Amniotic stem cell (primary cell): ENCODE measurements at places on chromosomes 11 and 22.

DNA sequence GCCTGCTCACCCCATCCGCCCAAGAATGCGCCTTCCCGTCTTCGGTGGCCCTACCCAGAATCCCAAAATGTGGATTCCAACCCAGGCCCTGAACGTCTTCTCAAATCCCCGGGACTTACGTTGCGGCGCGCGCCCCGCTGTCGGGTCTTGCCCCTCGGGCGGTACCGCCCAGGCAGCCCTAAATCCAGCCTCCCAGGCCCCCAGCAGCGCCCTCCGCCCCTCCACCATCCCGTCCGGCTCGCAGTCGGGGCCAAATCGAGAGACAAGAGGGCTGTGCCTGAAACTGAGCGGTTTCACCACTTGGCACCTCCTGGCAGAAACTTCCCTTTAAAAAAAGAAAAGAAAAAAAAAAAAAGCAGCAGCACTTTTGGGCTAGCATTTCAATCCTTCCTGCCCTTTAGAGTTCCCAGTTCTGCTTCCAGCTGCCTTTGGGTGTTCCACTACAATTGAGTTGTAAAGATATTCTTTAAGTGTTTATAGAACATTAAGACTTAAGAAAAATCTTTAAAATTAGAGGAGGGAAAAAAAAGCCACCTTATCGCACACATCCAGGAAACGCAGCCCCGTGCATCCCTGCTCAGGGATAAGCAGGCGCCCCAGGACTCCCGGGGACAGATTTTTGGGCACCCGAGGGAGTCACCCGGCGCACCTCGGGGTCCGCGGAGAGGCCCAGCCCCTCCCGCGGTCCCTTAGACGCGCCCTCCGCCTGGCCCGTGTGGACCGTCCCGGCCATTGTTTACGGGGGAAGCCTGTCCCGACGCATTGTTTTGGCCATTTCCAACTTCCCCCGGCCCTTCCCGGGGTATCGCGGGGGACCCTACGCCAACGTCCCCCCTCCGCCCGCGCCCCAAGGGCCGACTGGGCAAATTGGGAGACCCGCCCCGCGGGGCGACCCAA lies 57.6 kb downstream of the KCNJ4 start:
- DNase-seq, result no peak

DNA sequence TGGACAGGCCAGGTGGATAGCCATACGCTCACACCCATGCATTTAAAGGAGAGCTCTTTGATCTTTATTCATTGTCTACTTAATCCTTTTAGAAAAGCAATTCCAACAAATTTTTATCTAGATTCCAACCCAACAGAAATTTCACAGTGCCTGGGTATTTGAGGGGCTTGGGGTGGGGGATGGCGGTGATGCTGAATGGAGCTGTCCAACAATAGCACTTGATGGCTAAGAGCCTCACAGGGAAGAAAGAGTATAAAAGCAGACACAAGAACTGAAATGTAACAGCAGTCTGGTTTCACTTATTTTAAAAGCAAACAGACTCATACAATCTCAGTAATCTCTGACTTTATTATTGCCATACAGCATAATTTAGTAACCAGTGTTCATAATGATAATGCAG lies 101.8 kb upstream of the SORL1-AS1 start:
- no peak for DNase-seq

DNA sequence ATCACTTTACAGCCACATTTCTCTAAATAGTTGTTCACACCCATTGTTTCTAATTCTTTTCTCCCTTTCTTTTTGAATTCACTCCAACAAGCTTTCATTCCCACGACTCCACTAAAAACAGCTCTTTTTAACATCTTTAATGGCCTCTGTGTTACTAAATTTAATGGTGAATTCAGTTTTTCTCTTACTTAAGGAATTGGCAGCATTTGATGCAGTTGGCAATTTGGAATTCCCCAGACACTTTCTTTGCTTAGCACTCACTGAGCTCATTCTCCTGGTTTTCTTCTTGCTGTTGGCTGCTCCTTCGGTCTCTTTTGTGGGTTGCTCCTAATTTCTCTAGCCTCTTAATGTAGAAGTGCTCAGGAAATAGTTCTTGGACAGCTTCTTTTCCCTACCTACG lies 40.5 kb upstream of the OR9Q1 start:
- no peak for DNase-seq

DNA sequence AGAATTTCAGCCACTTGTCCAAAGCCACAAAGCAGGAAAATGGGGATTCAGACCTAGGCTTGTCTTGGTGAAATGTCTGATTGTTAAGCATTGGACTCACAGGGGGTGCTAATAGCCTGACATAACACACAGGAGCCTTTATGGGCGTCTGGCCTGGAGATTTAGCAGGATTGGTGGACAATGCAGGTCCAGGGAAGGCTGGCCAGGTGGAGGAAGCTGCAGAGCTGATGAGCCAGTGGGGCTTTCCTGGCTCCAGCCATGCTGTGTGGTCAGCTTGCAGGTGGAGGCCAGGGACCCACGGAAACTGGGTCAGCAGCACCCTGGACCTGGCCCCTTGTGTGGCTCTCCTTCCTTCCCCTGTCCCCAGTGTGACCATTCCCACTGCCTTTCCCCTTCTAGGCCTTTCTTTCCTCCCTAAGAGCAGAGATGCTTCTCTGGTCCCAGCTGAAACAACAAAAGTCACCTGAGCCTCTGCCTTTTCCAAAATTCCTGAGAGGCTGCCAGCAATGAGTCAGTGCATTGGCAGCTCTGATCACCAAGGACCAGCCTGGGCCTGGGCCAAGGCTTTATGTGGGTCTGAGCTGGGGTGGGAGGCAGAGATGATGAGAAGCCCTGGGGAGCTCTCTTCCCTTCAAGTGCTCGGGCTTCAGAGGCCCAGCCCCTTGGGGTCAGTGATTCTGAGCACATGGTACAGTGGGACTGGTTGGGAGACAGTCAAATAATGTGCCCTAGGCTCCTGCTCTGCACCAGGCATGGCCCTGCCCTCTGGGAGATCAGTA lies 85.2 kb downstream of the CCDC81 start:
- peak; percentile 26 for DNase-seq

- DNase-seq, result no peak
These were observed 10.7 kb upstream of the TXN2 start for GRCh38 chr22:36492109-36492508.

- DNase-seq, result no peak
These were observed 98.3 kb downstream of the PKNOX2 start for GRCh38 chr11:125262830-125263218.

DNA sequence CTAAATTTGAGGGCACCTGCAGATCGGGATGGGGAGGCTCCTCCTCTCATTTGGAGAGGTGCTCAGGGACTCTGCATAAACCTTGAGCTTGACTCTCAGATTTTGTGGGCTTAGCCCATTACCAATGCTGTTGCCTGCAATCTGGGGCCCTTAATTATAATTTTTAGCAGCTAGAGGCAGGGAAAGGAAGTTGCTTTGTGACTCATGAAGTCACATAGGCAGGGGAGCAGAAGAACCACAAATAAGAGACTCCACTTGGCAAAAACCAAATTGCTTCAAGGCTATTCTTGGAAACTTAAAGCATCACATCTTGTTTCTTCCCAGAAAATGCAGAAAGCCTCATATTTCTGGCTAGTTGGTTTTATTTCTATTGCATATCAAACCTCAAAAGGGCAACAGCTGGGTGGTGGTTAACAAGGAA lies 46.9 kb downstream of the MICAL2 start:
- DNase-seq, result no peak
